ENCODE measurements at places on chromosomes 5 and 9. TPM values are rescaled to one million over a fixed set of nuclear protein-coding genes. Genes with fewer than 3 reads are reported as not detected.

The KIF4B gene
- total RNA-seq: not detected

The SLC34A1 gene
- 0.43 TPM for total RNA-seq

The CDX1 gene
- total RNA-seq: under 0.01 TPM

The CSNK1A1 gene
- 568 TPM for total RNA-seq

The PDGFRB gene
- under 0.01 TPM for total RNA-seq

The IFNA10 gene
- not detected for total RNA-seq

The STPG3 gene
- not detected for total RNA-seq

The SLC30A5 gene
- 50.6 TPM for total RNA-seq

The PCDHB3 gene
- 0.48 TPM for total RNA-seq

The SLC24A2 gene
- not detected for total RNA-seq

The ENG gene
- total RNA-seq: 0.85 TPM

The SLC6A3 gene
- not detected for total RNA-seq

Data from tracheal epithelial cell (primary cell).